Stimulated activated CD8-positive, alpha-beta memory T cell treated with anti-CD3 and anti-CD28 coated beads, Interleukin-2, amount 100 ng/mL, for 1 hour (primary cell): ENCODE measurements at places on chromosomes 7 and 10.

DNA sequence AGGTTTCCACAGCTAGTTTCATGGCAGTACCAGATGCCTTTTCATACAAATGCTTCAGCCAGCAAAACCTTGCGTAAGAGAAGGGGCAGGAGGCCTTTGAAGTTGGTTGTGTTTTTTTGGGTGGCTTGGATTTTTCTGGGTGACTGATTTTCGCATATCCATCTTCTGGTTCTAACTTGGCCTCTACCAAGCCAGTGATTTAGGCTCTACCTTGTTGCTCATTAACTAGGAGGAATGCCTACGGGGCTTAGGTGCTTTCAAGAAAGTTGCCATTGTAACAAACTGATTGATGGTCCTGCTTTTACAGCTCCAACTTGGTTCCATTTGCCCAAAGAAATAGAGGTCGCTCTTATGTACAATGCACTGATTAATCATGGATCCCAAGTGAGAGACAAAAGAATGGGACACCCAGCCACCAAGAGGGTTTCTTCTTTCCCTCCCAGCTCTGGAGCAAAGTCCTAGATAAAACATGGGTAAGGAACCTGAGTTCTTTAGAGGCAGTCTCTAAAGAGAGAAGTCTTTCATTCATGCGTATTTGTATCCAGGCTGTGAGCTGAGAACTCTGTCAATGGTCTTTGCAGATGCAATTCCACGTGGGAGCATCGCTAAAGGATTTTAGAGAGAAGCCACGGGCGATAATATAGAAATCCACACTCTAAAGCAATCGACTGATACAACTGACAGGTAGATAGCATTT is 92.1 kb upstream of the FGFR2 start:
- DNase-seq = no peak

DNA sequence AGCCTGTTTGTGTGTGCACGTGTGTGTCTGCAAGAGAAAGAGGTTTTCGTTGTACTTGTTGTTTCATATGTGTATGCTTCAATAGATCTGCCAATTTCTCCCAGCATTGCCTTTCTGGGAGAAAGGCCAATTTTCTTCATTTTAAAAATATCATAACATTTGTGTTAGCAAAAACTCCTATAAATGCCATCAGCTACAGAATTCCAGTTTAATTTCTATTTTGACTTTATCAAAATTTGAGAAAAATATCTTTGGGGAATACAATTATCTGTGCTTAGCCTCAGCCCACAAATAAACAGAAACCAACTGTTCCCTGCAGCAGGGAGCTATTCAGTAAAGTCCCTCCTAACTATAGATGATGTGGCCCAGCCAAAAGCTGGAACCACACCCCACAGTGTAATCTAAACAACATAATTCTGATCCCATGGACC is 68.3 kb upstream of the MGMT start:
- no peak for DNase-seq

- DNase-seq = no peak
Measured at GRCh38 chr10:12795315-12796110, 206.0 kb downstream of the CCDC3 start.

DNA sequence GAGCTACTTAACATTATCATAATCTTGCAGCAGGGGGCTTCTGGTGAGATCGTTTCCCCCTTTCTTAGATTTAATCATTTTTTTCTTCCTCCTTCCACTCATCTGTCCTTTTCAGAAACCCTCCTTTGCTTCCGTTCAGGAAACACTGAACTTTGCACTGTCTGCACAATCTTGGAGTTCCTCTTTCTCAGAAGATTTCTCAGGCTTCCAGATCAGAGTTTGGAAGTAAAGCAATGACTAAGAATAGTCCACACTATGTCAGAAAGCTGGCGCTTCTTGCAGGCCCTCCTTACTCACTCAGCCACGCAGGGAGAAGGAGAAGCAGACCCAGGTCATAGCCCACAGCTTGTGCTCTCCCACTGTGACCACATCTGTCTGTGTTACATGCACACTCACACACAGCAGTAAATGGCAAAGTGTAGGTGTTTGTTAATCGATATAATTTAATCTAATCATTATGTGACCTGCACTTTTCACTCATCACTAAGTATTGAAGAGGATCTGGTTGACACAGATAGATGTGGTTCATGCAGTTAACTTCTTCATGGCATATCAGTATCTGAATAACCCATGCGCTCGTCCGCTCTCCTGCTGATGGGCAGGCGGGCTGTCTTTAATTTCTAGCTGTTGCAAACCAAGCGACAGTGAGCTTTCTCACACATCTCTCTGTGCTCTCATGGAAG is 30.2 kb downstream of the ALOX5 start:
- DNase-seq = no peak

DNA sequence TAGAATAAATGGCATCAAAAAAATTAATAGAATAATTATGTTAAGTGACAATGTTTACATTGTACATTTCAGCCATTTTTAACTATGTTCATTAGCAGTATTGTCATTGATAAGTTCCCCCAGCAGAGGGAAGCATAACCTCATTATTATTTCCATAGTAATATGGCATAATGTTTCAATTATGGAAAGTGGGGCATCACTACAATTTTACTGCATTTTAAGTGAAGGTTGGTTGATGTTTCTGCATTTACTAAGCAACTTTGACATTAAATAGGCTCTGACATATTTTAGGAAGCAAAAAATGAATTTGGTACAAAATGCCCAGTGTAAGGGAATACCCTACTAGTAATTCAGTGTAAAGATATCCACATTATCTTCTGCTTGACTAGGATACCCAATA is 218.3 kb downstream of the SEMA3A start:
- no peak for DNase-seq

- no peak for DNase-seq
Measured at GRCh38 chr7:86942081-86942480, 117.4 kb downstream of the ELAPOR2 start.

DNA sequence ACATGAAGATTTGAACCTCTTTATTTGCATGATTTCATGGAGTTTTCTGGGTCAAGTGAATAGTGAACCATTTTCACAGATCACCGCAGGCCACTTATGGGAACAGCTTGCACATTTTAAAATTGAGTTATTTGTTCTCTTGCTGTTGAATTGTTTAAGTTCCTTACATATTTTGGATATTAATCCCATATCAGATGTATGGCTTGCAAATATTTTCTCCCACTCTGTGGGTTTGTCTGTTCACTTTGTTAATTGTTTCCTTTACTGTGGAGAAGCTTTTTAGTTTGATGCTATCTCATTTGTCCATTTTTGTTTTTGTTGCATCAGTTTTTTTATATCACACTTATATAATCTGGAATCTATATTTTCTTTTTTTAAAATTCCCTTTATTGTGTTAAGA is 14.1 kb upstream of the ZC3HAV1L start:
- no peak for DNase-seq

DNA sequence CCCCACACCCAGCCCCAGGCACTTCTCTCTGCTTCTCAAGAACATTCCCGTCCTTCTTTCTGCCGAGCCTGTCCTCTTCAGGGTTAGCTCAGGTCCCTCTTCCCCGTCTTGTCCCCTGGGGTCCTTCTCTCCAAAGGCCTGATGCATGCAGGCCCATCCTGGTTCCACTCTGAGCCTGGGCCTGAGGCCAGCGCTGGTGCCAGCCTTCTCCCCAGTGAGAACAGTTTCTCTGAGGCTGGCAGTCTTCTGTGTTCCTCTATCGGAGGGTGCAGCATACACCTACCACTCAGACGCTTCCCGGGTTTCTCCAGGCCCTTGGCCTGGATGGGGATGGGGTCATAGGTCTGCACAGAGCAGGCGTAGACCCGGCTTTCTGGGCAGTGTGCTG is 14.6 kb downstream of the AP5Z1 start:
- DNase-seq = no peak

- no peak for DNase-seq
Measured at GRCh38 chr7:15947754-15948153, 261.3 kb upstream of the MEOX2 start.

DNA sequence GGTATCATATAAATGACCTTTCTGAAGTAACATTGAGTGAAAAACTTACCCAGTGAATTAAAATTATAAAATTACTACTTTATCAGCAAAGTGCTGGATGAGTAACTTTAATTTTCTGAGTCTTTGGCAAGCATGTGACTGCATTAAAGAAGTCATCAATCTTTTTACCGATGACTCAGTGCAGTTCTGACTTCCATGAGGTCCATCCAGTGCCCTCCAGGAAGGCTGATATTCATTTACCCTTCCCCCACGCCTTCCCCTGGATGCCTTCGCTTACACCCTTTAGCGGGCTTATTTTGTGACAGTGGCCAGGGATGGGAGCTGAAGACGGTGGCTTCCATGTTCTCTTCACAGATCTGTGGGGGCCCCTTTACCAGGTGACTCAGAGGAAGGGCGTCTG is 572.9 kb upstream of the PFKP start:
- DNase-seq = no peak

- no peak for DNase-seq
Measured at GRCh38 chr10:12635127-12635541, 285.8 kb downstream of the CAMK1D start.

DNA sequence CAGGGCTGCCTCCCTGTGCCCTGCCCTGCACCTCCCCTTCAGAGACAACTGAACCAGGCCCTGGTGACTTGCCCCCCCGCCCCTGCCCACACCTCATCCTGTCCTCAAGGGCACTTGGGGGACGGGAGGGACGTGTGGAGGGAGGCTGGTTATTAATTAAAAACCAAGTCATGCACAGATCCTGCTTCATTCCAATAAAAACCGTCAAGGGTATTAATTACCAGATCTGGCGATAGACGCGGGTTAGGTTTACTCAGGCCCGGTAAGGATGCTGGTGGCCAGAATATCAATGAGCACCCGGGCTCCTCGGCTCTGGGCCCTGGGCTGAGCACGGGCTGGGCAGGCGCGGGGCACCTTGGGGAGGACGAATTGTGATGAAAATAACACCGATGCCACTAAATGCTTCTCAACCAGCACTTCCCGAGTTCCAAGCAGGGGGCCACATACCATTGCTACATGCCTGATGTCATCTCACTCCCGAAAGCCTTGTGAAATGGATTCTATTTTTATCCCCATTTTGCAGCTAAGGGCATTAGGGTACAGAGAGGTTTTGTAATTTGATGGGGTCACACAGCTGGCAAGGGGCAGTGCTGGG is 24.5 kb upstream of the GTF2IRD1 start:
- no peak for DNase-seq

DNA sequence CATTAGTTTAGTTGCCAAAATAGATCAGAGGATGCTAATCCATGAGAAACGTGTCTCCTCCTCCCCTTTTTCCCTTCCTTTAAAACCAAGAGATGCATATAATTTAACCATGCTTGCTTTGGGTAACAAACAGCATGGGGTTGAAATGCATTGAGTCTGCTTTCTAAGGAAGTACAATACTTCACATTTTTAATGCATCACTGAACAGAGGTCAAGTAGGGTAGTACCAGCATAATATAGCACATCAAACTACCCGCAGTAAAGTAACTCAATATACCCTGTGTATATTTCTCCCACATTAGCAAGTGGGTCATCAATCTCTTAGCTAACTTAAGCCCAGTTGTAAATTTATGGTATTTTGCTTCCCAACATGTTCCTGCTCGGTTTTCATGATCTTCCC is 239.3 kb upstream of the SEMA3C start:
- no peak for DNase-seq

- DNase-seq = no peak
Measured at GRCh38 chr10:69290993-69291392, 12.7 kb downstream of the HK1 start.

DNA sequence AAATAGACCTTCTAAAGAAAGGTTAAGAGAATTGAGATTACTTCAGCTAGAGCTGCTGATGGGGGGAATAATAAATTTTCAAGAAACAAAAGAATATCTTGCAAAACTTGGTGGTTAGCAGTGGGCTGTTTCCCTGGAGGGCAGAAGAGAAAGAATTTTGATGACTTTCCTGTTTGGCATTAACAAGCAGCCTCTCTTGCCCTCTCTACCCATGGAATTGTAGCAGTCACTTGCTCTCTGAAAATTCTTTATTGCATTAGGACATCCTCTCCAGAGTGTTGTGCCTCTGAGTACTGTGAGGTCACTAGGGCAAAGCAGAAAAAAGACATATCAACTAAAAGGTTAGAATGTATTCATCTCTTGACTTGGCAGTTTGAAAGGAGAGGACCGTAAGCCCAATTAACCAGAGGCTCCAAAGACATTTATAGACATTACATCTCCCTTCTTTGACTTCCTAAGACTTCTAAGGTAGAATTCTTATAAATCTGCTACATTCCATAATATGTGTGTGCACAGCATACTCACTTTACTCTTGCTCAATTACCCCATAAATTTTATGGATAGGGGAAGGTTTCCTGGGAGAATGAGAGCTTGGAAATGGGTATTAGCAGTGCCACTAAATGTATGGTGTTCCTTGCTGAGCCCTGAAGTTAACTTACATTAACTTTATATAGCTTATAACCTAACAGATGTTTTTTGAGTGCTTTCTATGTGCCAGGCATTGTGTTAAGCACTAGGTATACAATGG is 215.3 kb downstream of the KIF20B start:
- DNase-seq = no peak

DNA sequence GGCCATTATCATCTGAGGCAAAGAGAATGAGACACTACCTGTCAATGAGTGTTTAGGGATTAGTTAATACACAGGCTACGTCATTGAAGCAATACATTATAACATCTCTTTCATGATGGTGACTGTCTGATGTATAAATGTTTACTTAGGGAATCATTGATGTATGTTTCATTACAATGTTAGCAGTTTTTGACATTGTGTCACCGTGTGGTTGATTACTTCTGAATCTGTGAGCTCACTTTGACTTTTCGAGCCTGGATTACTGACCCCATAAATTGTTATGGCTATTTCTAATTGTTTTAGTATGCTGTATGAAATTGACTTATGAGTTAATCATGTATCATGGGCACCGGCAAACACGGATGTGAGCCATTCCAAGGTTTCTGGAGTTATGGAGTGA is 494.0 kb downstream of the MAGI2 start:
- DNase-seq = no peak

- DNase-seq = no peak
Measured at GRCh38 chr10:118506671-118507590, 88.5 kb downstream of the PRLHR start.

- no peak for DNase-seq
Measured at GRCh38 chr7:21318916-21319270, 109.0 kb upstream of the SP4 start.

- no peak for DNase-seq
Measured at GRCh38 chr7:50227726-50228125, 76.8 kb upstream of the IKZF1 start.
